Hematopoietic multipotent progenitor cell treated with erythropoietin and hydrocortisone succinate and interleukin-3 and kit ligand, for 15 days (in vitro differentiated cells): ENCODE measurements at places on chromosomes 7 and 10.

- DNase-seq: no peak
These were observed 2.2 kb downstream of the NMT2 start for GRCh38 chr10:15166325-15166724.

GRCh38 chr10:132707121-132707775, 78.7 kb downstream of the NKX6-2 start:
- no peak for DNase-seq

GRCh38 chr7:87106974-87107612, 45.2 kb upstream of the DMTF1 start:
- DNase-seq: no peak

- no peak for DNase-seq
These were observed 68.4 kb upstream of the PDCD4 start for GRCh38 chr10:110803239-110803749.

DNA sequence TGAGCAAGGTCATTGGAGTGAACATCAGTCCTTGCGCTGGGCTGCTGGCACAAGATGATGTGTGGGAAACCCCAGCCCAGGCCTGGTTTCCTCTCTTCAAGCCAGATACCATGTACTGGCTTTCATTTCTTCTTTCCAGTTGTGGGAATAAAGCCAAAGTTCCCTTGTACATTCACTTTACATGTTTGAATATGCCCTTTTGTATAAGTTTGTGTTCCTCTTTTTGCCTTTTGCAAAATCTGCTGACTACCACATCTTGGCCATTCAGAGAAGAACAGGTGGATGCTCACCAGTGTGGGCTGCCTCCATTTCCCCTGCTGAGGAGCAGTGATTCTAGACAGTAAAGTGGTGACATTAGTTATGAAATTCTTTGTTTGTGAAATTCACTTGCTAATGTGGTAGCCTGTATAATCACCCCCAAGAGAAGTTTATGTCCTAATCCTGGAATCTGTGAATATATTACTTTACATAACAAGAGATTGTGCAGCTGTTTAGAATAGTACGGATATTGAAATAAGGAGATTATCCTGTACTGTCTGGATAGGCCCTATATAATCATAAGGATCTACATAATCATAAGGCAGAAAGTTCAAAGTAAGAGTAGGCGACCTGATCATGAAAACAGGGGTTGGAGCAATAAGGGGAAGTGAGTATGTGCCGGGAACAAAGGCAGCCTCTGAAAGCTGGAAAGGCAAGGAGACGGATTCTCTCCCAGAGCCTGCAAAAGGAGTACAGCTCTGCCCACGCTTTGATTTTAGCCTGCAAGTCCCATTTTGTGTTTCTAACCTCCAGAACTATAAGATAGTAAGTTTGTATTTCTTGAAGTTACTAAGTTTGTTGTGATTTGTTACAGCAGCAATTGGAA, 18.8 kb upstream of the AOAH start:
- no peak for DNase-seq

- DNase-seq: no peak
These were observed 70.0 kb downstream of the CAMK1D start for GRCh38 chr10:12419262-12419847.

- DNase-seq: peak; percentile 28
These were observed 737 bp downstream of the ZMIZ1 start for GRCh38 chr10:79069325-79070080.

DNA sequence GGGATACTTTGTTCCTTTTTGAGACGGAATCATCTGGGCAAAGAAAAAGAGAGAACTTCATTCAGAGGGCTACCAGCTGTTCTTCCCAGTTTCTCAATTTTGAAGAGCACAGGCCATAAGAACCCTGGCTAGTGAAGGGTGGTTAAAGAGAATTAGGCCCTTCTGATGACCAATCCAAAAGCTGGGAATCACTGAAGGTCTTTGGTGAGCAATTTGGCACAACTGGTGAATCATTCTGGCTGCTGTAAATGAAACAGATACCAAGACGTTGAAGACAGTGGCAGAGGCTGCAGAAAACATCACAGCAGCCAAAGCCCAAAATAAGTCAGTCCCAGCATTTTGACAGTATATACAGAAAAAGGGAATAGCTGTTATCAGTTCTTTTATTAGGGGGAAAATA, 5.1 kb downstream of the RAPGEF5 start:
- no peak for DNase-seq

DNA sequence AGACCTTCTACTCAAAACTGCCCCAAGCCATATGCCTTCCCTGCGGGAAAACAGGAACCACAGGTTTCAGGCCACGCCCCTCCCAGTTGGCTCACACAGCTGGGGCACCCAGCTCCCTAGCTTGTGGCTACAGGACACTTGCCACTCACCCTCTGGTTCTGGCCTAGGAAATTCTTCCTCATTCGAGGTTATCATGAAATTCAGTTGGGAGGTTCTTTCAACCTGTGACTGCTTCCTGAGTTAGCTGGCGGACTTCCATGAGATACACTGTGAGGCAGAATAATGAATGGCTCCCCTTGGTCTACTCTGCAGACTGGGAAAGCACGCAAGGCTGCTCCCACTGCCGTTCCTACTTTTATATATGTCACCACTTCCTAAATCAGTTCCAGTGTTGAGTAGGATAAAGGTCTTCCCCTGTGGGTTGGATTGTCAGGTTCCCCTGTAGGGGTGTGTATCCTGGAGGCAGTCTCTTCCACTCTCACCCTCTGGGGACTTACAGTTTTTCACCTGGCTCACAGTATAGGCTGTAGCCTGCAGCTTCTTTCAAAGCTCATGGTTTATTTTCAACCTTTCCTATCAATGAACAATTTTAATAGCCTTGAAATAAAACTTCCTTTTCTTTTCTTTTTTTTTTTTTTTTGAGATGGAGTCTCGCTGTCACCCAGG, 37.0 kb downstream of the GPR22 start:
- DNase-seq: no peak

DNA sequence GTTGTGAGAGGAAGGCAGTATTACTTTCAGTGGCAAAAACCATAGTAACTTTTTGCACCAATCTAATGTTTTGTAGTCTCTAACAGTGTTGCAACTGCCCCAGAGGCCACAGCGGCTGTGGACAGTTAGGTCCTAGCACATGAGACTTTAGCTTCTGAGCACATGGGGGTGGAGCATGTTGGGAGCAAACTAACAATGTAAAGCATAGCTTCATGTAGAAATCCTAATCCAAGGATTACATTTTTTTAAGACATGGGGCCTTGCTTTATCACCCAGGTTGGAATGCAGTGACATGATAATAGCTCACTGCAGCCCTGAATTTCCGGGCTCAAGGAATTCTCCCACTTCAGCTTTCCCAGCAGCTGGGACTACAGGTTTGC, 49.0 kb downstream of the LAMB1 start:
- no peak for DNase-seq

- DNase-seq: no peak
These were observed 281.1 kb downstream of the CCDC3 start for GRCh38 chr10:12720217-12720981.

DNA sequence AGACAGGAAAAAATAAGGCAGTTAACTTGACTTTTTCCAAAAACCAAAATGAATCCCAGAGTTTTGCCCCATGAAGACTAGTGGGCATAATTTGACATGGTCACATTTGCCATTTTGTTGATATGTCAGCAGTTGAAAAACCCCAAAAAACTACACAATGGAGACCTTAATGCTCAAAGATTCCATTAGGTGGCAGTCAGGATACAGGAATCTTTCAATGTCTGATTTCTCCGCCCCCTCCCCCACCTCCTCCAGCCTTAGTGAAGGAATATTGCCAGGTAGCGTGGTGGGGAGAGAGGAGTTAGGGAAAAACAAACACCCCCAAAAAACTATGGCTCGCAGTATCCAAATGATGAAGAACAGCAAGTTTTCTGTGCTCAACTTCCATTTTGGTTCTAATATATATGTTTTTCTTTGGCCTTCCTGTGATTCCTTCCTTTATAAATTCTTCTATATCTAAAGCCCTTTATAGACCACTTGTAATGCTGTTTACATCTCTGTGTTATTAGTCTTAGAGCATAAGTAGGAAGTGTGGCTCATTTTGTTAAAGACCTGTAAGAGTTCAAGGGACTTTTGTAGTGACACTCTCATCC, 6.7 kb upstream of the SMNDC1 start:
- peak; percentile 45 for DNase-seq

- no peak for DNase-seq
These were observed 58.4 kb downstream of the JCAD start for GRCh38 chr10:30000802-30001571.

DNA sequence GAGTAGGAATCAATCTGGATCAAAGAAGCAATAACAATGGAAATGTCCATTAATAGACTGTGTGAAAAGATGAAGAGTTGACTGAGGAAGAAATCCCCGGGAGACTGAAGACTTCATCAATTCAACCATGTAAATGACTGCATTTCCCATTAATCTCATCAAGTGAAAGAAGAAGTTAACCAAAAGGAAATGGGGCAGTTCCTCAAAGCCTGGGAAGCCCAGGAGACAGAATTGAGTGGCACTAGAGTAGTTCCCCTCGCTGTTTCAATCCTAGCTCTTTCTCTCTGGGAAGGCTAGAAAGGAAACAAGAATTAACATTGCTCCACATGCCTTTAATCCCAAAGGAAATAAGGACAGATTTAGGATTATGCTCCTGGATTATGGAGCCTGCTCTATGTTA, 4.8 kb upstream of the OR6V1 start:
- no peak for DNase-seq
